CD4-positive, alpha-beta T cell (primary cell): ENCODE measurements at places on chromosomes 7 and 10. TPM values are rescaled to one million over a fixed set of nuclear protein-coding genes. Genes with fewer than 3 reads are reported as not detected.
A peak's percentile ranks its signal among the peaks of the same experiment; 100 is the strongest.

GRCh38 chr7:23277359-23277989 lies 21.7 kb upstream of the MALSU1 start:
- DNase-seq, result peak; percentile 50

DNA sequence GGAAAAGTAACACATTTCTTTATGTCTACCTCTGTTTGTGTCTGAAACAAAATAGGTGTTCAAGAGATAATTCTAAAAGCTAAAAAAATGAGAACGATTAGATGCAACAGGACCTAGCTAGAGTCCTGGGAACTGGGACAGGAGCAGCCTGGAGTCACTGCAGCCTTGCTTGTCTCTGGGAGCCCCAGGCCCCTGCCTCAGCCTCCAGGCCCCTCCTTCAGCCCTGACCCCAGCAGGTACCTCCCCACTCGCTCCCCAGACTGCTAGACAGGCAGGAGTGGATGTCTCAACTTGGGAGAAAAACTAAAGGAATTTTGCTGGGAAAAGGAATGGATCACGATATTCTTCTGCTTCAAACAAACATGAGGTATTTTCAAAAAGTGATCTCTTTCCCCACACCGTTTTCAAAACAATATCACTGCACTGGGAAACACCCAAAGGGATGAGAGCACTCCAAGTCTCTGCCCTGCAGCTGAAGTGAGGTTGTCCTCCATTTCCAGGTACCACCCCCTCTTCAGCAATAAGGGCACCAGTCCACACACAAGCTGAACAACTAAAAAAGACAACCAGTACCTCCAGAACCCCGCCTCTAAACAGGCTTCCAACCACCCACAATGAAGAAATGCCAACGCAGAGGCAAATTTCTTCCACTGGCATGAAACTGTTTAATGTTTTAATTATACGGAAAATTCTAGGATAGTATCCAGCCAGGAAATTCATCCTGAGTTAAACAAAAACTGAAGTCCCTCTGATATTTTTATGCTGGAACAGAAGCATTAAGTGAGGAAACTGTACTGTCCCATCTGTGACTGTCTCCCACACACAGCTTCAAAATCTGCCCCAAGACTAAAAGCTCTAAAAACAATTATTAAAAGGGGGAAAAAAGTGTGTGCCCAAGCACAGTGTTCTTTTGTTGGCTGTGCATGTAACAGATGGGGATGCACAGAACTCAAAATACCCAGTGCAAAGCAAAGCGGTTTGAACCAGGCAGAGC lies 47.2 kb downstream of the XPNPEP1 start:
- no peak for DNase-seq

Gene SSC4D
- total RNA-seq, result not detected

DNA sequence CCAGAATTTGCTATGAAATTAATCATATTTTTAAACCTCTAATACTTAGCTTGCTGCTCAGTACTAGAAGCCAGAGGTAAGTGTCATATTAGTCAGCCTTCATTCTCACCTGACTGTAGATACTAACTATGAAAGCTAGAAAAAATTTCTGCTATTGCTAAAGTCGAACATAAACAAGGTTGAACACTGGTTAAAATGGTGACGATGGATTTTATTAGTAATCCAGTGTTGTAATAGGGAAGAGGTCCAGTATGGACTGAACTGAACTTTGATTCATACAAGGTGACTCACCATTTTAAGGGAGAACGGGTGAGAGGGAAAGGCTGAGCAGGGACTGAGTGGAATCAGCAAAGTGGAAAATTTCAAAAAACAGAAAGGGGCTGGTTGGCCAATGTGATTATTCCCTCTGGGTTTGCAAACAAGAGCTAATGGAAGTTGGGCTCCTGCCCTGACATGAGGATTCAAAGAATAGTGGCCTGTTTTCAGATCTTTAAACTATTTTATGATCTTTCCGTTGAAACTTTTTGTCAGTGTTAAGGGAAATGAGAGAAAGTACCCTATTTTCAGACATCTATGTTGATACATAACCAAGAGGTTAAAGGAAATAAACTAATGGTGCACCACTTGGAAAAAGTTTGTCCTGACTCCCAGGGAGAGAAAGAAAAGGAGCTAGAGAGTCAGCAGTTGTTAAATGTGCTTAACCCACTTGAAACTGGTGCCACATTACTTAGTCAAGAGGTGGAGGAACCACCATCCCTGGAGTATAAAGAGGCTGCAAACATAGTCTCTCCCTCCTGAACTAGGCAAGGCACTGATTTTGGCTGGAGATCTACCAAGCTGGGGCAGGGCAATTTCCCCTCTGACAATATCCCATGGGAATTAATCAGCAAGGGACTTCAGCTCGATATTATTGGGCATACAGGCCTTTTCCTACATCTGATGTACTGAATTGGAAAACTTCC lies 15.3 kb upstream of the AKR1C1 start:
- no peak for DNase-seq

Gene IL15RA
- total RNA-seq, result 4.4 TPM

DNA sequence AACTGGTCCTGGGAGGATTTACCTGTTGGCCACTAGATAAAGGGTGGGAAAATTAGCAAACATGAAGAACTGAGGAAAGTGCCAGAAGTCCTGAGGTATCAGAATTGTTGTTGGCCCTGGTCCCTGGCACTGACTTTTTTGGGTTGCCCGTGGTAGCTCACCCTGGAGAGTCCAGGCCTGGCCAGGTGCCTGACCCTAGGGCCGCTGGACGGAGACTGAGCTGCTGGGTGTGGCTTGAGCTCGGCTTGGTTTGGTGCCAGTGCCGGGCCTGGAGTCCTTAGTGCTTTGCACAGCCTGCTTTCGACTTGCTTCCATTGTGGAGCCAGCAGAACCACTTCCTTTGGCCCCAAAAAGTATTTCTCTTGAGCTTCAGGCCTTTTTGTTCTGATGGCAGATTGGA lies 12.9 kb downstream of the MDH2 start:
- DNase-seq, result no peak

DNA sequence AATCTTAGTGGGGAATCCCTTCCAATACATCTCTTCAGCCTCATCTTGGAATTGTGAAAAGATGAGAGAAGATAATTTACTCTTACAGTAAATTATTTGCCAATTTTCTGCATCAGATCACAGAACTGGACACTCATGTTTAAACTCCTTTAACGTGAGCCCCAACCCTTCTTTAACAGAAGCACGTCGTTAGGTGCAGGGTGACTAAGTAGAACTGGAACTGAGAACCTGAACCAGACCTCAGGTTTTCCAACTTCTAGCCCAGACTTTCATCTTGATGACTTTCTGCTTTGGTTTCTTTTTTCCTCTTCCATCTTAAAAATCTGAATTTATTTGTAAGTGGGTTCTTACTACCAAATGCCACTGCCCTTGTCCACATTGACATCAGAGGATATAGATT lies 57.2 kb upstream of the LYZL2 start:
- DNase-seq, result no peak

GRCh38 chr10:3427347-3427746 lies 254.8 kb upstream of the PITRM1 start:
- DNase-seq, result no peak

DNA sequence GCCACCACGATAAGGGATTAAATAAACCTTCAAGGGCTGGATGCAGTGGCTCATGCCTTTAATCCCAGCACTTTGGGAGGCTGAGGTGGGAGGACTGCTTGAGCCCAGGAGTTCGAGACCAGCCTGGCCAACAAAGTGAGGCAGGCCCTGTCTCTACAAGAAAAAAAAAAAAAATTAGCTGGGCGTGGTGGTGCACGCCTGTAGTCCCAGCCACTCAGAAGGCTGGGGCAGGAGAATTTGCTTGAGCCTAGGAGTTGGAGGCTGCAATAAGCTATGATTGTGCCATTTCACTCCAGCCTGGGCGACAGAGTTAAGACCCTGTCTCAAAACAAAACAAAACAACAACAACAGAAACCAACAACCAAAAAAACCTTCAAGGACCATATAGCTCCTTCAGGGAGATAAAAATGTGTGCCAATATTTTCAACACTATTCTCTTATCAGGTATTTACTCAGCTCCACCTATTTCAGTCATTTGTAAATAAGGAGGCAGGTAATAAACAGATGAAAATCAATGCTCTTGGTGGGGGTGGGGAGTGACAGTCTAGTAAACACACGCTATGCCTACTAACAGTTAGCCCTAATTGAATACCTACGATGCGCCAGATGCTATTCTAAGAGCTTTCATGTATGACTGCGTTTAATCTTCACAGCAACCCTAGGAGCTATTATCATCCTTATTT lies 13.2 kb downstream of the BAIAP2L1 start:
- DNase-seq, result no peak

- no peak for DNase-seq
Observed at GRCh38 chr7:65832281-65832680, 40.6 kb upstream of the VKORC1L1 start.

DNA sequence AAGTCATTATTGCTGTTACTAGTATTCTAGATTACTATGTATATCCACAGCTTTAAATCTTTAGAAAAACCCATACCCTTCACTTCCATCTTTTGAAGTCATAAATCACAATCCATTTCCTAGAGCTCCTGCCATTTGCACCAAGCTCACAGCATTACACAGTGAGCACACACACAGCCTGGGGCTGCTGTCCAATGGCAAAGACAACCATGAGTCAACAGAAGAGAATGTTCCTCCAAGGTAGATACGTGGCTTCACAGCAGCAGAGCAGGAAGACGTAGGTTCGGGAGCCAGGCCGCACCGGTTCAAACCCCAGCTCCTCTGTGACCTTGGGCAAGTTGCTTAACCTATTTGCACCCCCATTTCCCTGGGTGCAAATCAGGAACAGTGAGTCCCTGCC lies 234.6 kb downstream of the DIP2C start:
- DNase-seq, result no peak

Gene NKX2-3
- total RNA-seq, result not detected

Gene ZNF853
- total RNA-seq, result 2.5 TPM

GRCh38 chr10:88254091-88254490 lies 329.0 kb downstream of the RNLS start:
- no peak for DNase-seq

- DNase-seq, result no peak
Observed at GRCh38 chr7:37150856-37151255, 297.8 kb downstream of the ELMO1 start.

- no peak for DNase-seq
Observed at GRCh38 chr7:31778296-31778695, 91.3 kb downstream of the PPP1R17 start.

Gene PLXNA4
- 0.75 TPM for total RNA-seq

DNA sequence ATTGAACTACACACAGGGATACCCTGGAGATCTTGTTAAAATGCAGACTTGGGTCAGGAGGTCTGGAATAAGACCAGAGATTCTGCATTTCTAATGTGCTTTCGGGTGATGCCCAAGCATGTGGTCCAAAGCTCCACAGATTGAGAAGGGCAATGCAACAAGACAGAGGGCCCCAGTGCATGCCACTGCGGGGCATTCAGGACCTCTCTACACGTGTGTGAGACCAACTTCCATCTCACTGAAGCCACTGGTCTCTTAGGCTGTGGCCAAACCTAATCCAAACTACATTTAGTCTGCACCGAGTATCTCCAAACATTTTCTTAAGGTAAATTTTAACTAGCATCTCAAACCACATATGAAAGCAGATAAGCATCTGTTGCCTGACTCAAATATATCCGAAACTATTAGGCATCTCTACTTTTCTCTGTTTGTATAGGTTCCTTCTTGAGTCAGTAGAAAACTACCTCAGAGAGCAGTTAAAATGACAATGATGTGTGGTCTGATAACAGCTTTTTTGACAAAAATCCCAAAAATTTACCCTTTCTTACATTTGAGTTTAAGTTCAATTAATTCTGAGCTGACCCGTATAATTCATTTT lies 107.5 kb downstream of the ELMO1 start:
- peak; percentile 25 for DNase-seq

DNA sequence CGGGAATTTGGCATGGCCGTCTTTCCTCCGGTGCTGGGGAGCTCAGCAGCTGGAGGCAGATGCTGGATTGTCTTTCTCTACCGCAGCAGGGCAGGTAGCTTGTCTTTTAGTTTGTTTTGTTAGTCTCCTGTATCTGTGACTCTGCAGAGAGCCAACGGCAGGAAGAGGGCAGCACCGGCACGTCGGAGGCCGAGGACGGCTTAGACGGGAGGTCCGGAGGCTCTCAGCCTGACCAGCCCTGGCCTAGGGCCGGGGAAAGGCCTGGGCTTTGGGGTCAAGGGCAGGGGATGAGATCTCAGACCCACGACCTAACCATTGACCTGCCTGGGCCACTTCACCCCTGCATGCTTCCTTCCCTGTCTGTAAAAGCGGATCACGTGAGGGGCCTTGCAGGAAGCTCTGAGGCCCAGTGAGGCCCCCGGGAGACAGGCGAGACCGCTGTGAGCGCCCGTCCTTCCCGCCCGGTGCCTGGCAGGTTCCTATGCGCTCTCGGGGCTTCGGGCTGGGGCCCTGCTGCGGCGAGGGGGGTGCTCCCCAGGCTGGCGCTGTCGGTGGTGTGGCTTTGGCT lies 72.7 kb downstream of the LHPP start:
- no peak for DNase-seq

Gene ADGRA1
- not detected for total RNA-seq

- no peak for DNase-seq
Observed at GRCh38 chr10:93357680-93358079, 124.5 kb downstream of the MYOF start.

Gene CALHM1
- total RNA-seq, result not detected

DNA sequence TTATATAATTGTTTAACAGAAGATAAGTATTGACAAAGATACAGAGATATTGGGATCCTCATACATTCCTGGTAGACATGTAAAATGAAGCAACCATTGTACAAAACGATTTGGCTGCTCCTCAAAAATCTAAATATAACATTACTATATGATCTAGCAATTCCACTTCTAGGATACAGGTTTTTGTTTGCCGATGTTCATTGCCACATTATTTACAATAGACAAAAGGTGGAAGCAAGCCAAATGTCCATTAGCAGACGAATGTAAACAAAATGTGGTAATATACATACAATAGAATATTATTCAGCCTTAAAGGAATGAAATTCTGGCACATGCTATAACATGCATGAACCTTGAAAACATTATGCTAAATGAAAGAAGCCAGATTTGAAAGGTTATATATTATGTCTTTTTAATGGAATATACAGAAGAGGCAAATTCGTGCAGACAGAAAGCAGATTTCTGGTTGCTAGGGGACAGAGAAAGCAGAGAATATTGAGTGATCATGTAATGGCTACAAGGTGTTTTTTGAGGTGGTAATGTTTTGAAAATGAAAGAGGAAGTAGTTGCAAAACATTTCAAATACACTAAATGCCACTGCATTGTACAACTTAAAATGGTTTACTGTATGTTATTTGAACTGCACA lies 44.9 kb downstream of the POLR1F start:
- DNase-seq, result no peak

Gene EVX1
- 0.33 TPM for total RNA-seq

DNA sequence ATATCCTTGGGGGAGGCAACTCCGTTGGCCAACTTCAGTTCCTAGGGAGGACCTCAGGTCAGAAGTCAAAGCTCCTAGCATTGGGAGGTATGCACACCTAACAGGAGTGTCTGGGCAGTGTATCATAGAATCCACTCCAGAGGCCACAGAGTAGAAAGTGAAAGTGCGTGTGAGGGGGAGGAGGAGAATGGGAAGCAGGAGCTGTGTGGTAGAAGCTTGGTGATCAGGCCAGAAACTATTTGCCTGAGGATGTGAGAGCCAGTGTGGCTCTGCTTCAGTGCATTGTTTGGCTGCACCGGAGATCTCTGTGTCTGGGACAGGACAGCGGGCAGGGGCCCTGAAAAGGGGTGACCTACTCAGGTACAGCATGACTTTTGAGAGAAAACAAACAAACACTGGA lies 557.4 kb upstream of the VSTM2A start:
- no peak for DNase-seq

Gene SH2B2
- 0.77 TPM for total RNA-seq

Gene CACNB2
- total RNA-seq, result not detected

Gene ANKRD61
- not detected for total RNA-seq

Gene ATOH7
- total RNA-seq, result not detected

Gene PCLO
- not detected for total RNA-seq

Gene TUBB8
- not detected for total RNA-seq

Gene STEAP2
- not detected for total RNA-seq
